ENCODE measurements at places on chromosomes 1 and 21.

DNA sequence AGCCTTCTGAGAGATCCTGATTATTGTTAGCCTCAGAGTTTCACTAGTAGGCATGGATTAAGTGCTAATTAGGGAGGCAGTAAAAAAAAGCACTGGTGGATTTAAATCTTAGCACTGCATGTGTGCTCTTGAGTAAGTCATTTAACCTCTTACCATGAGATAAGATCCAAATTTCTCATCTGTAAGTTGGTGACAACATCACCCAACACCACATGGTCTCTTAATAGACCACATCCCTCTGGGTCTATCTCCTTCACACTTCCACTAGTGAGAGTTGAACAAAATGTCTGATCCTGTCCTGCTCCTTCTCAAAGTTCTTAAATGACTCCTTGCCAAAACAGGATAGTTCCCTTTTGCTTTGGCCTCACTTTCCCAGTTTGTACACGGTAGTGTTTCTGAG, 29.5 kb upstream of the DMRTA2 start:
- DNase-seq, result no peak

- no peak for DNase-seq
Measured at GRCh38 chr1:156616463-156616862, 2.8 kb upstream of the HAPLN2 start.

GRCh38 chr1:25804244-25804963, 4.4 kb downstream of the SELENON start:
- DNase-seq, result no peak

GRCh38 chr21:43341378-43342161, 85.4 kb downstream of the SIK1 start:
- no peak for DNase-seq

DNA sequence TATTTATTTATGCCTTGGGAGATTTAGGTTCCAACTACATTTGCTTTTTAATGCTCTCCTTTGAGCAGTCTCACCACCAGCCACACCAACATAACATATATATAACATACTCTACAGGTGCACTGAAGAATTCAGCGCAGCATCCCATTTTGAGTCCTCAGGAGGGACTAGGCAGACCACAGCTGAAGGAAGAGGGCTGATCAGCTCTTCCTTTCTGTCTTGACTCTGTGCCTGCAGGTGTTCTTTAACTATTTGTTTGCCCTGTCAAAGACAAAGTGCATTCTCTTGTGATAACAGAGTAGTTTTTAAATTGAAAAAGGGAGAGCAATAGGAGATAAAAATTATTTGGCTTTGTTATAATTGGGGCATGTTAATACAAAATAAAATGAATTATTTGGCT, 17.0 kb downstream of the HIPK1 start:
- no peak for DNase-seq

GRCh38 chr1:187045371-187045770, 216.6 kb downstream of the PLA2G4A start:
- DNase-seq, result no peak

DNA sequence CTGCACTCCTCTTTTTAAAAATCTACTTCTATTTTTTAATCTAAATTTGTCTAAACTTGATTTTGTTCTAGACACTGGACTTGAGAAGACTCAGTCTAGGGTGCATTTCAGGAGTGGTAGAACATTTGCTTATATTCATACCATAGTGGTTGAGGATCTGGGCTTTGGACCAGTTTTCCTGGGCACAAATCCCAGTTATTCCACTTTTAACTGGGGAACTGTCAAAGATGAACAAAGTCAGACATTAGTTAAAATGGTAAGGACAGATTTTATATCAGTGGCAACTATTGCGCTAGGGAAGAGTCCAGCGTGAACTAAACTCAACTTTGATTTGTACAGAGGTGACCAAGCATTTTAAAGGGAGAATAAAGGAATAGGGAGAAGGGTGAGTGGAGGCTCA, 102.4 kb downstream of the FMN2 start:
- peak; percentile 24 for DNase-seq

DNA sequence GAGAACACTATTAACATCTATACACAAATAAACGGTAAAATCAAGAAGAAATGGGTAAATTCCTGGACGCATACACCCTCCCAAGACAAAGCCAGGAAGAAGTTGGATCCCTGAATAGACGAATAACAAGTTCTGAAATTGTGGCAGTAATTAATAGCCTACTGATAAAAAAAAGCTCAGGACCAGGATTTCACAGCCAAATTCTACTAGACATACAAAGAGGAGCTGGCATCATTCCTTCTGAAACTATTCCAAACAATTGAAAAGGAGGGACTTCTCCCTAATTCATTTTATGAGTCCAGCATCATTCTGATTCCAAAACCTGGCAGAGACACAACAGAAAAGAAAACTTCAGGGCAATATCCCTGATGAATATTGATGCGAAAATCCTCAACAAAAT, 70.7 kb upstream of the FMO3 start:
- DNase-seq, result no peak

DNA sequence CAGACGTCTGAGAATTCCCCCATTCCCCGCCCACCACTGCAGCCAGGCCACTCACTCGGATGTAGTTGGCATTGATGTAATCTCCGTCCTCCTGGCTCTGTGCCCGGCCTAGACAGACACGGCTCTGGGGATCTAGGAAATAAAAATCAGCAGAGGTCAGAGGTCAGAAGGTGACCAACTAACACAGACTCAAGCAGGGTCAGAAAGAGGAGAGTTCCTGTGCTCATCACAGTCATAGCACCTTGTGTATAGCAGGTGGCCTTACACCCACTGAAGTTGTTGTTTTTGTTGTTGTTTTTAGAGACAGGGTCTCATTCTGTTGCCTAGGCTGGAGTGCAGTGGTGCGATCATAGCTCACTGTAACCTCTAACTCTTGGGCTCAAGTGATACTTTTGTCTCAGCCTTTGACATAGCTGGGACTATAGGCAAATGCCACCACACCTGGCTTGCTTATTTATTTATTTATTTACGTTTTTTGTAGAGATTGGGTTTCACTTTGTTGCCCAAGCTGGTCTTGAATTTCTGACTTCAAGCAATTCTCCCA, 4.9 kb downstream of the PTPN7 start:
- DNase-seq, result no peak

DNA sequence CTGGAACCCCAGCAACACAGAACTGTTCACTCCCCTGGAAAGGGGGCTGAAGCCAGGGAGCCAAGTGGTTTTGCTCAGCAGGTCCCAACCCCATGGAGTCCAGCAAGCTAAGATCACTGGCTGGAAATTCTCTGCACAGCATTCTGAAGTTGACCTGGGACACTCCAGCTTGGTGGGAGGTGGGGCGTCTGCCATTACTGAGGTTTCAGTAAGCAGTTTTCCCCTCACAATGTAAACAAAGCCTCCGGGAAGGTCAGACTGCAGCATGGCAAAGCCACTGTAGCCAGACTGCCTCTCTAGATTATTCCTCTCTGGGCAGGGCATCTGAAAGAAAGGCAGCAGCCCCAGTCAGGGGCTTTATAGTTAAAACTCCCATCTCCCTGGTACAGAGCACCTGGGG, 59.7 kb downstream of the INKA2 start:
- DNase-seq, result no peak

DNA sequence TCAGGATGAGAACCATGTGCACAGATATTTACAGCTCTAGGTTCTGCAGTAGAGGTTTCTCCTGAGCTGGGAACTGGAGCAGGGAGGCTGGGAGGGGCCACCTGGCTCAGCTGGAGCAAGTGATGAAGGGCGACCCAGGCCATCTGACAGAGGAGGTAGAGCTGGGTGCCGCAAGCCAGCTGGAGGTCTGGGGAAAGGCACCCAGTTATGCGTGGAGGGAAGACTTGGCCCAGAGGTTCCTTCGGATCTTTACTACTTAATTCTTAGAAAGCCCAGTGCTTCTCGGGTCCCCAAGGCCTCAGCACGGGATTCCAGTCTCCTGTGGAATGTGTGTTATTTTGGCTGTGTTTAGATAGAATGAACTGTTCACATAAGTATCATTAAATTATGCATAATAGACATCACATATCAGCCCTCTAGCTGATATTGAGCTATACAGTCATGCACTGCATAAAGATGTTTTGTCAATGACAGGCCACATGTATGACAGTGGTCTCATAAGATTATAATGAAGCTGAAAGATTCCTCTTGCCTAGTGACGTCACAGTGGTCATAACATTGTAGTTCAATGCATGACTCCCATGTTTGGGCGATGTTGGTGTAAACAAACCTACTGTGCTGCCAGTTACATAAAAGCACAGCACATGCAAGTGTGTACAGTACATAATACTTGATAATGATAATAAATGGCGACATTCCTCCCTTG, 245.1 kb downstream of the RHOU start:
- DNase-seq, result no peak

DNA sequence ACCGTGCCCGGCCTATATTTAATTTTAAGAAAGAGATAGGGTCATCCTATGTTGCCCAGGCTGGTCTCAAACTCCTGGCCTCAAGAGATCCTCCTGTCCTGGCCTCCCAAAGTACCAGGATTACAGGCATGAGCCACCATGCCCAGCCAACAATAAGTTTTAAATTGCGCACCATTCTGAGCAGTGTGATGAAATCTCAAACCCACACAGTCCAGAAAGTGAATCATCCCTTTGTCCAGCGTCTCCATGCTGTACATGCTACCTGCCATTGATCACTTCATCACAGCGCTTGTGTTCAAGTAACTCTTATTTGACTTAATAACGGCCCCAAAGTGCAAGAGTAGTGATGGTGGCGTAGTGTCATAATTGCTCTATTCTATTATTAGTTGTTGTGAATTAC, 75.4 kb downstream of the APP start:
- DNase-seq, result no peak

DNA sequence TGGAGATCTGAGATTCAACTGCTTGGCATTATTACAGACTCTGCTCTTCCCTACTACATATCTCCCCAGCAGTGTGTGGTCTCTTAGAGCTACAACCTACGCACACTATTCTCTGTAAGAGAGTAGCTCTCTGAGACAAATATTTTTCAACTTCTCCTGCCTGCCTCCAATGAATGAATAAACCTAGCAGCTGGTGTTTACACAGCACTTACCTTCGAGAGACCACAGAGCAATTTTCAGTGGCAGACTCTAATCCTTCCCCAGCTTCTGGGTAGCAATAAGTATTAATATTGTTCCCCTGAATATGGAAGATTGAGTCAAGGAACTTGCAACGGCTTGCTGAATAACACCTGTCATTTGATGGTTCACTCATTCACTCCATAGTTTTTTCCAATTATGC, 350.9 kb upstream of the SPAG17 start:
- no peak for DNase-seq

GRCh38 chr1:159184201-159184600, 12.8 kb downstream of the CADM3 start:
- DNase-seq, result no peak

DNA sequence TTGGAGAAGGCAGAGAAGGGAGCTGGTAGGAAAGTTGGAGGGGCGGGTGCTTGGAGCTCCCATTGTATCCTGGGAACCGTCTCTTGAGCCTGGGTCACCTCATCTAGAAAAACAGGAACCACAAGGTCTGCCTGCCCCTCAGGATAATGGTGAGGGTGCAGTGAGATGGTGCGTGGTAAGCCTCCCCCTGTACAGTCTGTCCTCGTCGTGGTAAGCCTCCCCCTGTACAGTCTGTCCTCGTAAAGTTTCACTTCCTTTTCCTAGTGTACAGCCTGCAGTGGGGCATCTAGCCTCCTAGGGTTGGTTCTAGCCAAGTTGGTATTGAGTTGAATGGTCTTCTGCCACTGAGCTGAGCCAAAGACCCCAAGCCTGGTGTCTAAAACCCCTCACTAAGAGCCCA, 66.5 kb upstream of the IGSF21 start:
- DNase-seq, result no peak

DNA sequence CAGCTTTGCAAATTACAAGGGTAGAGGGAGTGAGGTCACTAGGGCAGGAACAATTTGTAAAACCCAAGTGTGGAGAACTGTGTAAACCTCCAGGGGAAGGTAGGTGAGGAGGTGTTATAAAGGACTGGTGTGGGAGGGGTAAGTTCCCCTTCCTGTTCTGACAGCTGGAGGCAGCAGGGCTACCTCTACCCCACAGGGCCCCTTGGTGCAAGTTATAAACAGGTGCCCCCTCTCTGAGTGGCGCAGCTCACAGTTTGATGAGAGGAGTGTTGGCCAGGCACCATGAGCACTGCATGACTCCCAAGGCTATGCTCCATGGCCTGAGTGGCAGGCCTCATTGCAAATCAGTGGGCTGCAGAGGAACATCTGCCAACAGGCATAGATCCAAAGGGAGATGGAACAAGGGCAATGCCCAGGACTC, 41.0 kb downstream of the MFSD2A start:
- DNase-seq, result no peak

DNA sequence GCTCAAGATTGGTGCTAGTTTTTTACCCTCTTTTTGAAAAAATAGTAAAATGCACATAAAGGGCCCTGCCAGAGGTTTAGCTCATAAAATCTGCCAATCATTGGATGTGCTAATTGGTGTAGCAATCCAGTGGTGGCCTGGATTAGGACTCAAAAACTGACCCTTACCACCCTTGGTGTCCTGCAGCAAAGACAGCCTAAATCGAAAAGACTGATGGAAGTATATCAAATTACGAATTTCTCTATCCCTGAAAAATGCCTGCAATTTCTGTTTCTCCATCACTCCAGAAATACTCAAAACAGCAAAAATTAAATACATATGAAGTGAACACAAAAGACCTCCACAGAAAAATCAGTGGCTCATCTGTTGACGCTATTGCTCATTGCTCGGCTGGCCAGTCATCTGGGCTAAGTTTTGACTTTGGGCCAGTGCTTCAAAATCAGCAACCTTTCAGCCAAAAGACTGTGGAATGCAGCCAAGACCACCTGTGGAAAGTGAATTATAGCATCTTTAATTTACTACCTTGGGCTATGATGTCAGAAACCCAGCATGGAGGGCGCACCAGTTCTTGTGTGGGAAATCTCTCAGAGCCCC, 30.0 kb downstream of the WLS start:
- no peak for DNase-seq

DNA sequence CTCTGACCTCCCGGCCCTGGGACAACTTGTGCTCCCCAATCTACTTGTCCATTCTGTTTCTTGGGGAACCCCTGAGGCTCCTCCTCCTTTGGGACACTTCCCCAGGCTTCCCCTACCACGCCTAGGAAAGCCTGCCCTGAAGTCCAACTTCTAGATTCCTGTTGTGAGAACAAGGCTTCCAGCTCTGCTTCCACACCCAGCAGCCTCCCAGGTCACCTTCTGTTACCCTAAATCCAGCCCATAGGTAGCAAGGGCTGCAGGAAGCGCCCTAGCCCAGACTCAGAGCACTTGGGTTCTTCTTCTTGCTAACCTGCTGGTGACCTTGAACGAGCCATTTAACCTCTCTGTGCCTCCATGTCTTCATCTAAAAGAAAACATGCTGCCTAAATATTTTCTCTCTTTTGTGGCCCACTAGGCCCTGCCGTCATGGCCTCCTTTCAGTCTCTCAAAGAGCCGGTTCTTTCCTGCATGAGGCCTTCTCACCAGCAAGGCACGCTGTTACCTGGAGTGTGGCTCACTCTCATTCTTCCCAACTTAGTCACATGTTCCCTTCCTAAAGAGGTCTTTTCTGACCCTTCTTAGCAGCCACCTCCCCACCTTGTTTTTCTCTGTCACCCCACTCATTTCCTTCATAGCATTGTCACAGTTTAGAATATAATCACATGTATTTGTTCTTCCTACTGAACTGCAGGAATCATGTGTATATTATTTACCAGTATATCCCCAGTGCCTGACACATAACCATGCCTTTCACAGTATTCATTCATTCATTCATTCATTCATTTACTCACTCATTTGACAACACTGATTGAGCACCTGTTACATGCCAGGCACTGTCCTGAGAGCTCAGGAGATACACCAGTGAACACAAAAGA, 1.4 kb downstream of the CAPN2 start:
- DNase-seq, result no peak

GRCh38 chr1:227740401-227740960, 5.2 kb downstream of the SNAP47 start:
- no peak for DNase-seq

Measured in AG04450 (cell line).